ENCODE measurements at places on chromosomes 16 and 17. TPM values are rescaled to one million over a fixed set of nuclear protein-coding genes. Genes with fewer than 3 reads are reported as not detected.

DNA sequence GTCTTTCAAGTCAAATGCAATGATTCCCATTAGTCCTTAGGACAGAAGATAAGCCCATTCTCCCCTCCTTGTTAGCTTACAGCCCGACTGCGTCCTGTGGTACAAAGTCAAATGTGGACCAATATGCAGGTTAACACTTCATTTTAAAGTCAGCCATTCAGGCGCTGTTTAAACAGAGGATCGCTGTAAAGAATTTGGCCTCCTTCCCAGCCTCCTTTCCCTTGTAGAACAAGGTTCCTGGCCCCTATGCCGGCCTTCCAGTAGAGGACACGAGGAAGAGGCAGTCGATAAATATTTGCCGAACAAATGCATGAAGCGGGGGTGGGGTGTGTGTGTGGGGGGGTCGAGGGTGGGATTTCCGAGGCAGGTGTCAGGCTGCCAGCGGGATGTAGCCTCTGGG lies 4.3 kb downstream of the SDK2 start:
- no peaks in the 10 kb centered on the region for H3K27me3 ChIP-seq
- H3K36me3 ChIP-seq, result peaks cover 3% of the 10 kb centered on the region
- H3K27ac ChIP-seq, result peak overlapping the region; percentile 84
- peaks cover 54% of the 10 kb centered on the region for H3K4me1 ChIP-seq

DNA sequence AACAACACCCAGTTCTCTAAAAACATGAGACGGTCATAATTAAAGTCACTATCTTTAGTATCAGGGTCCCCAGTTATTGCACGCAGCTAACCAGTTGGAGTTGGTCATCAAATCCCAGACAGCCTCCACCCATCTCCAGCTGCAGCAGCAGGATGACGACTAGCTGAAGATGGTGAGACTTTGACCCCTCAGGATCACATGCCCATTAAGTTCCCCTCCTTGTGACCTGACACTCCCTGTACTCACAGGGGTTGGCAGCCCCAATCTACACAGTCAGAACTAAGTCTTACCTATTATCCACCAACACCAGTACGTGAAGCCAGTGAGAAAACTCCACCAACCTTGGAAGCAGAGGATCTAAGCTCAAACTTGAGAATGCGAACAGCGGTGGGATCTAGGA lies 37.7 kb upstream of the IRX5 start:
- DNase-seq, result no peak
- no peaks in the 10 kb centered on the region for H3K36me3 ChIP-seq
- H3K4me1 ChIP-seq, result no peaks in the 10 kb centered on the region
- H3K27ac ChIP-seq, result no peak overlapping the region

The PRKAR1A gene
- total RNA-seq, result 308 TPM

GRCh38 chr16:29676989-29677785 lies 1.8 kb upstream of the QPRT start:
- H3K36me3 ChIP-seq, result no peaks in the 10 kb centered on the region
- H3K27me3 ChIP-seq, result no peaks in the 10 kb centered on the region
- no peak for DNase-seq
- no peak overlapping the region for H3K4me3 ChIP-seq
- H3K4me1 ChIP-seq, result peaks cover 7% of the 10 kb centered on the region
- H3K27ac ChIP-seq, result no peak overlapping the region

DNA sequence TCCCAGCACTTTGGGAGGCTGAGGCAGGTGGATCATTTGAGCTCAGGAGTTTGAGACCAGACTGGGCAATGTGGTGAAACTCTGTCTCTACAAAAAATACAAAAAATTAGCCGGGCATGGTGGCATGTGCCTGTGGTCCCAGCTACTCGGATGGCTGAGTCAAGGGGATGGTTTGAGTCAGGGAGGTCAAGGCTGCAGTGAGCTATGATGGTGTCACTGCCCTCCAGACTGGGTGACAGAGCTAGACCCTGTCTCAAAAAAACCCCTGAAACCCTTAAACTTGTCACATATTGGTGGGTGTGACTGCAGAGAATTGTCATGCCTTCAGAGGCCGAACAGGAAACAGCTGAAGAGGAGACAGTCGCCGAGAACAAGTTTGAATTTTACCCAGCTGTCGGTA lies 13.4 kb downstream of the RPTOR start:
- no peak overlapping the region for H3K27ac ChIP-seq
- H3K27me3 ChIP-seq, result no peaks in the 10 kb centered on the region
- H3K36me3 ChIP-seq, result peaks cover 6% of the 10 kb centered on the region
- no peak for DNase-seq

- no peak for DNase-seq
- H3K27ac ChIP-seq, result no peak overlapping the region
- H3K4me1 ChIP-seq, result peaks cover 51% of the 10 kb centered on the region
- H3K4me3 ChIP-seq, result no peak overlapping the region
Observed at GRCh38 chr17:72506773-72507172, 386.0 kb downstream of the SOX9 start.

DNA sequence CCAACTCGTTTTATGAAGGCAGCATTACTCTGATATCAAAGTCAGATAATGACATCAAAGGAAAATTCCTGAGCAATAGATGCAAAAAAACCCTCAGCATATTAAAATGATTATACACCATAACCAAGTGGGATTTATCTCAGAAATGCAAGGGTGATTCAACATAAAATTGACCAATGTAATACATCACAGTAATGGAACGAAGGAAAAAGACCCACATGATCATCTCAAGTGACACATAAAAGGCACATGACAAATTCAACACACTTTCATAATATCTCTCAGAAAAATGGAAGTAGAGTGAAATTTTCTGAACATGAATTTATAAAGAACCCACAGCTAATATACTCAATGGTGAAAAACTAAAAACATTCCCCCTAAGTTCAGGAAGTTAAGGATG lies 118.8 kb downstream of the ITFG1 start:
- H3K4me3 ChIP-seq, result no peak overlapping the region
- H3K36me3 ChIP-seq, result peaks cover 23% of the 10 kb centered on the region
- no peaks in the 10 kb centered on the region for H3K27me3 ChIP-seq
- no peaks in the 10 kb centered on the region for H3K4me1 ChIP-seq

DNA sequence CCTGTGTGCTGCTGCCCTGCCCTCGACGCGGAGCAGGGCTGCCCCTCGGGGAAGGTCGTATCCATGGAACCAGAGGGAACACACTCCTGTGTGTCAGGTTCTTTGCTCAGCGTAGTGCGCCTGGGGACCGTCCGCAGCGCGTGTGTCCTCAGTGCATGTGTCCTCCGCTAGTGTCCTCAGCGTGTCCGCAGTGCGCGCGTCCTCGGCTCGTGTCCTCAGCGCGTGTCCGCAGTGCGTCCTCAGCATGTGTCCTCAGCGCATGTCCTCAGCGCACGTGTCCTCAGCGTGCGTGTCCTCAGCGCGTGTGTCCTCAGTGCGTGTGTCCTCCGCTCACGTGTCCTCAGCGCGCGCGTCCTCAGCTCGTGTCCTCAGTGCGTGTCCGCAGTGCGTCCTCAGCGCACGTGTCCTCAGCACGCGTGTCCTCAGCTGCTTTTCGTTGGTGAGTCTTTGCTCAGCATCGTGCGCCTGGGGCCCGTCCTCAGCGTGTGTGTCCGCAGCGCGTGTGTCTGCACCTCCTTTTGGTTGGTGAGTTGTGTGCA lies 59.2 kb upstream of the ZNF750 start:
- no peak overlapping the region for H3K27ac ChIP-seq
- H3K4me1 ChIP-seq, result peaks cover 24% of the 10 kb centered on the region
- no peak overlapping the region for H3K4me3 ChIP-seq
- H3K36me3 ChIP-seq, result peaks cover 10% of the 10 kb centered on the region

Data from osteocyte (in vitro differentiated cells).